ENCODE measurements at places on chromosomes 11 and 22.

DNA sequence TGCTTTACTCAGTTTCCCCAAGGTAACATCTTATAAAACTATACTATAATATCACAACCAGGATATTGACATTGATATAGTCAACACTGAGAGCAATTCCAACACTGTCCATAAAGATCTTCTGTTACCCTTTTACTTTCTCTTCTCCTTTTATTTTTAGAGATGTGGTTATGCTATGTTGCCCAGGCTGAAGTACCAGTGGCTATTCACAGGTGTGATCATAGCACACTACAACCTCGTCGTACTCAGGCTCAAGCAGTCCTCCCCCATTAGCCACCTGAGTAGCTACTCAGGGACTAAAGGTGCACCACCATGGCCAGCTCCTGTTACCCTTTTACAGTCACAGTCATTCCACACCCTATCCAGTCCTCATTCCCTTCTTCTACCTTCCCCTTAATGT lies 119.7 kb downstream of the CWF19L2 start:
- no peak for DNase-seq

DNA sequence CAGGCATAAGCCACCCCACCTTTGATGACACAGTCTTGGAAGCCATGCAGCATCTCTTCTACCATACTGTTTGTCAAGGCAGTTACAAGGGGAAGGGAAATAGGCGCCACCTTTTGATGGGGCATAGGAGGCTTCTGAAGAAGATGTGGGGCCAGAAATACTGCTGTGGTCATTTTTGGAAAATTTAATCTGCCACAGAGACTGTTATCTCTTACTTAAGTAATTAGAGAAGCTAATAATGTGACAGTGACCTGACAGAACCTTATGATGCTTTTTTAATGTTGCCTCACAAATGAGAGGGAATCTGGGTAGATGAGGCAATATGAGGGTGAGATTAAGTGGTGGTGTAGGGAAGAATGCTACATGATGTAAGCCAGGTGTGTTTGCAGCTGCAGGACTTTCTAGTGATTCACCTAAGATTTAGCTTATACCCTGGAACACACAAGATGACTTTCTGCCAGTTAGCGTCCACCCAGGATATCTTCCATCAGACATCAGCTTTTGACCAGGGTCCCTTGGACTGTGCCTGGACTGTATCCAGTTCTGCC lies 34.3 kb upstream of the ADORA2A start:
- DNase-seq, result no peak

DNA sequence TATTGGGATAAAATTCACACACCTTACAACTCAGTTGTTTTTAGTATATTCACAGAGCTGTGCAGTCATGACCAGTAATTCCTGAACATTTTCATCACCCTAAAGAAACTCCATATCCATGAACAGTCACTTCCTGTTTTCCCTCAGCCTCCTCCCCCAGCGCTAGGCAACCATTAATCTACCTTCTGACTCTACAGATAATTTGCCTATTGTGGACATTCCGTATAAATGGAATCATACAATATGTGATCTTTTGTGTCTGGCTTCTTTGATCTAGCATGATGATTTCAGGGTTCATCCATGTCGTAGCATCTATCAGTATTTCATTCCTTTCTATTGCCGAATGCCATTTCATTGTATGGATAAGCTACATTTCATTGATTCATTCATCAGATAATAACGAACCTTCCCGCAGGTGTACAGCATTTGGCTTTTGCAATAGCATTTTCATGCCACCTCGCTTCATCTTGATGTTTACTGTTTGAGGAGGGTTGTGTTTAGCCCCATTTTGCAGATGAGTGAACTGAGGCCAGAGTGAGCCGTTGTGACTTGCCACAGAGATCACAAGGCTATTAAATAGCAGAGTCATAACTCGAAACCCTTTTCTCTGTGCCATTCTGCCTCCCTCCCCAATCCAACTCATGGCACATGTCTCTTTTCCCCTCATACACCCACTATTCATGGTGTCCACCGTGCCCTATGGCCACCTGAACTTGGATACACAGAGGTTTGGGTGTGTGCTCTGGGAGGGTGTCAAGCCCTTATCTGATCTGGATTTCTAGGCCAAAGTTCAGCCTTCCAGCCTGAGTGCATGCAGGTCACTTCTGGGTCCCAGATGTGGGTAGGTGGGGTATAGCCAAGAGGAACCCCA lies 11.1 kb upstream of the MYH9 start:
- peak; percentile 82 for DNase-seq

DNA sequence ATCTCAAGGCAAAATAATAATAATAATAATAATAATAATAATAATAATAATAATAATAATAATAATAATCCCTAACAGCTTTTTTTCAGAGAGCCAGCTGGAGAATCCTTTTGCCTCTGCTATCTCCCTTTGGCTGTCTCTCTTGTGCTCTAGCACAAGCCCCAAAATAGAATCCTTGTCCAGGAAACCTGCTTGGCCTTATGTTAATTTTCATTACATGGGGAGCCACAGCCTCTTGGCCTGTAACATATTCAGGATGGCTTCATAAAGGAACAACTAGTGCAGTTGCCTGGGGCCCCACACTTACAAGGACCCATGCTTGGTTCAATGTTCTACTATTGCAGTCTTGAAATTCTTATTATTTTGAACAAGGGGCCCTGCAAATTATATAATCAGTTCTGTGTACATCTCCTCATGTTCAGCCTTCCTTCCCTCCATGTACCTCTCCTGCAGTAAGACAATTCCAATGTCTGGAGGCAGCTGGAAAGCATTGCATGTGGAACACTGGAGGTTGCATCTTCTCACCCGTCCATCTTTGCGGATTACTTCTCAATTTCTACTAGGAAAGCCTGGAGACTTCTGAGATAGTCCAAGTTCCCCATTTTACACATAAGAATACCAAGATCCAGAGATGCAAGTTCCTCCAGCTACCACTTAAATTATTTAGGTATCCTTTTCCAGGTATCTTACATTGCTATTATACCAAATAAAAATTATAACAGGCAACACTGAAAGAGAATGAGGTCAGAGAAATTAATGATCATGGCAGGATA lies 37.8 kb upstream of the SORL1 start:
- DNase-seq, result no peak

- DNase-seq, result no peak
Observed at GRCh38 chr11:8252388-8252787, 11.3 kb downstream of the LMO1 start.

DNA sequence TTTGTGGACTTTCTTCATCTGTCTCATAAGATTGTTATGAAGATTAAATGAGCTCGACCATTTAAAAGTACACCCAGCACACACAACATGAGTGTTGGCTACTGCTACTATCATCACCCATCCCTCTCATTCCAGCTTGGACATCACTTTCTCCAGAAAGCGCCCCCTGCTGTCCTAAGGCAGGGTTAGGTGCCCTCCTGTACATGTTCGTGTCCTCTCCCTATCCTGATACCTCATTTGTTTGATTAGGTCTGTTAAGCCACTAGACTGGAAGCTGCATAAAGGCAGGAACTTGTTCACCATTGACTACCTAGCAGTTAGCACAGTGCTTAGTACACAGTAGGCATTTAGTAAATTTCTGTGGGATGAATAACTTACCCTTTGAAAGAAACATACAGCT lies 85.5 kb downstream of the ENTHD1 start:
- DNase-seq, result no peak

GRCh38 chr11:119512369-119512768 lies 89.4 kb upstream of the THY1 start:
- DNase-seq, result no peak

GRCh38 chr22:49958931-49959781 lies 1.4 kb upstream of the PIM3 start:
- DNase-seq, result no peak

GRCh38 chr11:86150847-86151173 lies 81.9 kb upstream of the PICALM start:
- no peak for DNase-seq

DNA sequence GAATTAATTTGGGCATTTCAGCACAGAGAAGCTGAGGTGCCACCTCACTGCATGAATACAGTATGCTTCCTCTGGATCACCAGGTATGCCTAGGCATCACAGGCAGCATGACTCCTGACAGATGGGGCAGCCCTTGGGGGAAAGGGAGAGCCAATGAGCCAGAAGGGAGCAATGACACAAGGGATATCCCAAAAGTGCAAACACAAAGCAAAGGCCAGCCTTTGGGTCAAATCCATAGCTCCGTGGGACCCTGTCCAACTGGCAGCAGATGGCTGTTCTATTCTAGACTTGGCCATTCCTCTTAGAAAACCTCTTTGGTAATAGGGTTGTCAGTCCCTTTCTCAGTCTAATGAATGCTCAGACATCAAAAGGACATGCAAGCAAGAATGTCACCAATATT lies 73.3 kb downstream of the SERGEF start:
- no peak for DNase-seq

DNA sequence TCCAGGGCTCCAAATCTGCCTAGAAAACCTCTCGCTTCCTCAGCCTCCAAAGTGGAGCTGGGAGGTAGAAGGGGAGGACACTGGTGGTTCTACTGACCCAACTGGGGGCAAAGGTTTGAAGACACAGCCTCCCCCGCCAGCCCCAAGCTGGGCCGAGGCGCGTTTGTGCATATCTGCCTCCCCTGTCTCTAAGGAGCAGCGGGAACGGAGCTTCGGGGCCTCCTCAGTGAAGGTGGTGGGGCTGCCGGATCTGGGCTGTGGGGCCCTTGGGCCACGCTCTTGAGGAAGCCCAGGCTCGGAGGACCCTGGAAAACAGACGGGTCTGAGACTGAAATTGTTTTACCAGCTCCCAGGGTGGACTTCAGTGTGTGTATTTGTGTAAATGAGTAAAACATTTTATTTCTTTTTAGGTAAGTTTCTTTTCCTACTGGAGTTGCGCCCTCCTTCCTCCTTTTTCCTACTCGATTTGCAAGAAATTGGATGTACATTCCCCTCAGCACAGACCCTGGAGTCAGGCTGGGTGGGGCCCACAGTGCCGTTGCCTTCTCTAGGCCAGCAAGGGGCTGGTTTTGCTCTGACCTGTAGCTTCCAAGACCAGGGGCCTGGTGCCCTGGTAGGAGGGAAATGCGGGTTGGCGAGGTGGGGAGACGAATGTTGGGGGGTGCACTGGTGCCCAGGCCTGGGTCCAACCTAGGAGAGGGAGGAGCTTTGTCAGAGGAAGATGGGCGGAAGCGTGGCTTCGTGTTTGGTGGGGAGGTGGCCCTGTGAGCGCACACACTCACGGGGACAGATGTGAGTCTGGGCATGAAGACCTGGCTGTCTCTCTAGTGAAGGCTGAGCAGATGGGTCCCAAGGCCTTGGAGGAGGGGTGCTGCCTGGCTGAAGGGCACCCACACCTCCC lies 50.6 kb downstream of the ST14 start:
- no peak for DNase-seq

GRCh38 chr11:129704831-129705230 lies 110.8 kb upstream of the TMEM45B start:
- no peak for DNase-seq

DNA sequence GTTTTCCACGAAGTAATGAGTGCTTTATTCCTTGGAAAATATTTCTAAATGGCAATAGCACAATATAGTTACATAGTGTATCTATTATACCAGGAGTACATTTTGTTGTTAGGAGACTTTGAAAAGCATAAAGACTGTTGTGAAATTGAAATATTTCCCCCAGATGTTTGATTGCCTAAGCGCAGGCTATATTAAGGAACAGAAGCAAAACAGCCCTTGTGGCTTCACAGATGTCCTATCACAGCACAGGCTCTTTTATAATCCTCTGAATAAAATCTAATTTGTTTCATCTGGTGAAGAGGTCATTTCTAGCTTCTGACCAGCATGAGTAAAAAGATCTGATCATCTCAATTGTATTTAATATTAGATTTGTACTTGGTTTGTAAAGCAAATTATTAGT lies 48.2 kb downstream of the BSX start:
- no peak for DNase-seq

DNA sequence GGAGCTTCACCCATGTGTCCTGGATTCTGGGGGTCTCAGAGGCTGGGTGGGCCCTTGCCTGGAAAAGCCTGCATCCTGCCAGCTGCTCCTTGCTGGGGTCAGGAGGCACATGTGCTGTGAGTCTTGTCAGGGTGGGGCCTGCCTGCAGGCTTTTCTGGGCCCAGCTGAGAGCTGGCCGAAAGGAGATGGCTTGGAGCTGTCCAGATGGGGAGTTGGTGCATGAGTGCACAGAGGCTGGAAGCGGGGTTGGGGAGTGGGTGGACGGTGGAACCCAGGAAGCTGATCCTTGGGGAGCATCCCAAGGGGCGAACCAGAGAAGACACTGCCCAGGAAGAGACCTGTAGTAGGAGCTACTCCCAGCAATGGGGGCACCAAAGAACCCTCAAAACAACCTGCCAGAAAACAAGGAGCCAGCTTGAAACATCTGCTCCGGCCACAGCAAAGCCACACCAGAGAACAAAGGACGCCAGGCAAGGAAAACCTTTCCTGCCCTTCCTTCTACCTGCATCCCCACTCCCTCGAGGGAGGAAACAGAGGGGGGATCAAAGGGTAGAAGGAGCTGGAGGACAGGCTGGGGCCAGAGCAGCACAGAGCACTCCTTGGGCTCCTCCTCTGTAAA lies 8.2 kb upstream of the KCTD17 start:
- DNase-seq, result no peak
